ENCODE measurements at places on chromosomes 5 and 9.

DNA sequence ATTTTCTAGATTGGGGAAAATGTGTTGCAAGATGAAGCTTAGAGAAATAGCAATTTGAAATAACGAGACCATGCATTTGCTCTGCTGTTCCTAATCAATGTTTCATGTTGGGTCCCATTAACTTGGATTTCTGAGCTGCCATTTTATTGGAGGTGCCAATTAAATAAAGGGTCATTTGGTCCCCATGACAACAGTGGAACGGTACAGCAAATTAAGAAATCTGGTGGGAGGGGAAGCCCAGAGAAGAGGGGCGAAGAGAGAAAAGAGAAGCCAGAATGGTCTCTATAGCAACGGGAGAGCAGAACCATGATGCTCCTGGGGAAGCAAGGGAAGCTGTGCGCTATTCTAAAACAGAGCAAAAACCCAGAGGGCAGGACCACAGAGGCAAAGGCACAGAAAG, 120.2 kb downstream of the ENTREP1 start:
- DNase-seq, result no peak

DNA sequence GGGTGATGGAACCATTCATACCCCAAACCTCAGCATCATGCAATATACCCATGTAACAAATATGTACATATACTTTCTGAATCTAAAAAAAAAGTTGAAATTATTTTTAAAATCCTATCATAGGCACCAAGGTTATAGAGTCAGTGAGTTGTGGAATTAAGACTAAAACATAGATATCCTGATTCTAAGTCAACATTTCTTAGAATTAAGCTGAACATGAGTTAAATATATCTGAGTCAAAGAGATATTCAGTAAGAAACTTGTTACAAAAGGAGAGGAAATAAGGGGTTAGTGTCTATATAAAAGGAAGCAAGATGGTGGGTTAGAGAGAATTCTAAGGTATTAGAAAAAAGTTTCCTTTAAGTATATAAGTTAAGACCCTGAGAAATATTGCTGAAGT, 89.9 kb downstream of the CCDC192 start:
- DNase-seq, result no peak

GRCh38 chr5:59157068-59157467, 574.2 kb downstream of the RAB3C start:
- DNase-seq, result no peak

DNA sequence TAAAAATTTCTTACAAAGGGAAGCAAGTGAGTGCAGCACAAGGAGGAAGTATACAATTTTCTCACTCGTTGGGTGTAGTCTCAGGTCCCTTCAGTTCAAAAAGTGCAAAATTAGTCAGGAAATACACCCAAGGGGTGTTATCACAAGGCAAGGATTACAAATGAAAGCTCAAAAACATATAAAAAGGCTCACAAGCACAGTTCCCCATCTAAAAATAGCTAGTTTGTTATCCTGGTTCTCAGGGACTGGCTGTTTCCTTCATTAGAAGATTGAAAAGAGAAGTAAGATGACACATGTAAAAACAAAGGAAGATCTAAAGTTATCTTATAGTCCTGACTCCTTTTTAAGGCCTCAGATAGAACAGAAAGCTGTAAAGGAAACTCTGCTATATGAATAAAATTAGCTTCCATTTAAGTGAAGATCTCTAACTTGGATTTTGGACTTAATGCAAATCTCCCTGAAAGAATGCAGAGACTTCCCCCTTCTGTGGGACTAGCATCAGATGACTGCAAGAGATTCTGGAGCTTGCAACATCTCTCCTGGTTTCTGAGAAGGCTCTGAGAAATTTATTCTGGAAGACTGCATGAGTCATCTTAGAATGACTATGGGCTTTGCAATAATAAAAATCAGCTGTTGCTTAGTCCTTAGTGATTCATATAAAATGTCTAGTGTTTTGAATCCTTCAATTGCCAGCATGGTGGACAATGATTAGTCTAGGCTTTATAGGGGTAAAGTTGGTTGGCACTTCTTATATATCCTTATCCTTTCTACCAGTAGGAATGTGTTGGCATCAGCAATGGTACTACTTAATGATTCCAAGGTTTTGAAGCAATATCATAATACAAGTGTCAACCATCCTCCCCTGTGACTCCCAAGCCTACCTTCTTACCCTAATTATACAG, 25.4 kb downstream of the DAB2 start:
- no peak for DNase-seq

DNA sequence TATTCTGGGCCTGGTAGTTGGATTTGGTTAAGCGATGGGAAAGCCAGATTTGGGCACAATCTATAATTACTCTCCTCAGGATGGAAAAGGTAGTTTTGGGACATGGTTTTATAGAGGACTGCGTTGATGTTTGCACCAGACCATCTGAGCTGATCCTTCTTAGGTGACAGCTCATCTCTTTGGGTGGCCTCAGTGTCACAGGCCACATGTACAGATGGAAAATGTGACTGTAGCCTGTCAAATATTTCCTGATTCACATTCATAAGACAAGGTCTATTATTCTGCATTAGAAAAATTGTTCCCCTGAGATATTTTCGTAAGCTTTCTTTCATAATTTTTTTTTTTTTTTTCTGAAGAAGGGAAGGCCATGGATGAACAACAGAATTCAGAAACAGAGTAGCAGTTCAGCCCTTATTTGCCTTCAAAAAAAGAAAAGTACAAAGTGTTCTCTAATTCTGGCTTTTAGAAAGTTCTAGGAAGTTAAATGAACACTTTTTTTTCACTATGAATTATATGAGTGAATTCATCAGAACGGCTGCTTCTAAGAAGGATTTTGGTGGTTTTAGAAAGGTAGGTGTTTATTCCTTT, 81.0 kb downstream of the NNT start:
- no peak for DNase-seq

GRCh38 chr5:133128066-133128465, 76.3 kb downstream of the HSPA4 start:
- no peak for DNase-seq

DNA sequence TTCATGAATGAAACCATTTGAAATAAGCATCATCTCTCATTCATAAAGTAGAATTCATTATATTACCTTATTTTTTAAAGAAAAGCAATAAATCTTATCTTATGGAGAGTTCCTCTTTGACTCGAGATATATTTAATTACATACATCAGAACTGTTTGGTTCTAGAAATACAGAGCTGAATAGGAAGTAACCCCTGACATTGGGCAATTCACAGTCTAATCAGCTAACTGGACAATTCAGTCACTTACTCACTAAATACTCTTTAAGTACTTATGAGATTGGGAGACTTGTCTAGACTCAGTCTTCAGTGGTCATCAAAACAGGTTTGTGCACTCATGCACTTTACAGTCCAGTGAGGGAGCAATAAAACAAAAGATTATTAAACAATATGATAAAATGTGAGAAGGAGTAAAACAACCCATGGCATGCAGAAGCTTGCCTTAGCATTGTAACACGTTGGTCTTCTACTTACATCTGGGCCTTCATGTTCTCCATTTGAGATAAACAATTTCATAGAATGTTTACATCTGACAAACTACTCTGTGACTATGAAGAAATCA, 11.5 kb upstream of the FBXO38 start:
- no peak for DNase-seq

- no peak for DNase-seq
Measured at GRCh38 chr9:81560851-81561732, 128.3 kb downstream of the TLE1 start.

DNA sequence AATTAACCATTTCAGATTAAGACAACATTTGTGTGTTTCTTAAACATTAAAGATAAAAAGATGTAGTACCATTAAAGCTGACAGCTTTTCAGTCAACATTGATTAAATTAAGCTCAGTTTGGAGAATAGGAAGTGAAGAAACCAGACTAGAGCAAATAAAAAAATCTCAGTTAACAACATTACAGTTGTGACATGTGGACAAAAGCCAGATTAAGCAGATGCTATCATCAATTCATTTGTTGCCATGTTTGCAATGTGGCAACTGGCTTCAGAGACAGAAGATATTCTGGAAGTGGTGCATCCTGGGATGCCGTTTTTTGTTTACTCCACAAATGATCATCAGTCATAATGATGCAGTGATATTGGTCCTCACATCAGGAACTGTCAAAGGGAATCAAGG, 70.3 kb upstream of the CNTLN start:
- no peak for DNase-seq

GRCh38 chr9:3478549-3478953, 47.2 kb downstream of the RFX3 start:
- DNase-seq, result no peak

- no peak for DNase-seq
Measured at GRCh38 chr9:20048437-20048836, 259.6 kb upstream of the SLC24A2 start.

DNA sequence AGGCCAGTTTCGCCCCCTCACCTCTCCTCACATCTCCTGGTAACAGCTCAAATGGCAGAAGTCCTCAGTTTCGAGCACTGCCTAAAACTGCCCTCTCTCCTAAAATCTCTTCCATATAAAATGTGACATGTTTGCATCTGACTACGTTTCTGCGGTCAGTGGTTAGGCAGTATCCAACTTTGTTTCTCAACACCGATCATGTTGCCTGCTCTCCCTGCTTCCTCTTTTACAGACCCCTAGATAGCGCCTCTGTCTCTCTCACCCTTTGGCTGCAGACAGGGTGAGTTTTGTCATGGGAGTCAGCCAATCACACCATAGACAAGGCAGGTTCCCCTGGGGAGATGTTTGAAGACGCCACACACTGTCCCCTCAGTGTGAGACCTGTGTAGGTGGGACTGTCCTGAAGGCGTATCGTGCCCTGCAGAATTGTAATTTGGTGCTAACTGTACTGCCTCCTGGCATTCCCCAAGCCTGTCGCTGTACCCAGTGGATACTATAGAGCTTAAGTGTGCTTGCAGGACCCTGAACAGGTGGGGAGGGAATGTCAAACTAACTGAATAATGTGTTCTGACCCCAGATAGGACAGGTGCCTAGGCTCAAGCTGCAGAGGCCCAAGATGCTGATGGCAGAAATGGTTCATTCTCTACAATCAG, 1.1 kb downstream of the HEXB start:
- no peak for DNase-seq

DNA sequence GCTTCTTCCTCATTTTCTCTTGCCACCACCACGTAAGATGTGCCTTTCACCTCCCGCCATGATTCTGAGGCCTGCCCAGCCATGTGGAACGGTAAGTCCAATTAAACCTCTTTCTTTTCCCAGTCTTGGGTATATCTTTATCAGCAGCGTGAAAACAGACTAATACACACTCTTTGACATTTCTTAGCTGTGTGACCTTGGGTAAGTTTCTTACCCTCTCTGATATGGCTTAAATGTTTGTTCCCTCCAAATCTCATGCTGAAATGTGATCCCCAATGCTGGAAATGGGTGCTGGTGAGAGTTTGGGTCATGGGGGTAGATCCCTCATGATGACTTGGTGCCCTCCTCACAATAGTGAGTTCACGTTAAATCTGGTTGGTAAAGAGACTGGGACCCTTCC, 188.8 kb upstream of the IRX4 start:
- DNase-seq, result no peak

DNA sequence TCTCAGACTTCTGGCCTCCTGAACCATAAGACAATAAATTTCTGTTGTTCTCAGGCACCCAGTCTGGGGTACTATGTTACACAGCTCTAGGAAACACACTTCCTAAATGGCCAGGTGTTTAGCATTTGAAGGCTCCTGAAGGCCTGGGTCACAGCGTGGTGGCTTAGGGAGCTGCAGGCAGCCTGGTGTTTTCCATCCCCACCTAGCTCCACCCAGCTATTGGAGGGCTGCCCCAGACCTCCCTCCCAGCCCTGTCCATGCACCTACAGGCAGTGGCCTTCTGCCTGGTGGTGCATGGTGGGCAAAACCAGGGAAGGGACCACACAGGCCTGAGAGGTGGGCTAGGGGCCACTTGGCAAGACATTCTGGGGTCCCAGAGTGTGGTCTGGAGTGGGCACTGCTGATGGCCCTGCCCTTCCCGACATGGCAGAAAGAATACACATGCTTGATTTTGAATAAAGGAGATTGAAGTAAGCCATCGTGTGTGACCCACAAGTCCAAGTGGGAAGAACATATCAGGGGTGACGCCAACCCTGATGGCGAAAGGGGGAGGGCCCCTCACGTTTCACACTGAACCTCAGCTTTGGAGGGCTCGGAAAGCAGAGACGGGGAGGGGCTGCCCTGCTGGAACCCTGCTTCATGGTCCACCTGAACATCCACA, 1.3 kb upstream of the SUSD3 start:
- no peak for DNase-seq

- no peak for DNase-seq
Measured at GRCh38 chr9:120692901-120693699, 21.2 kb downstream of the MEGF9 start.

GRCh38 chr5:18526792-18527405, 892.6 kb downstream of the TAF11L14 start:
- no peak for DNase-seq

DNA sequence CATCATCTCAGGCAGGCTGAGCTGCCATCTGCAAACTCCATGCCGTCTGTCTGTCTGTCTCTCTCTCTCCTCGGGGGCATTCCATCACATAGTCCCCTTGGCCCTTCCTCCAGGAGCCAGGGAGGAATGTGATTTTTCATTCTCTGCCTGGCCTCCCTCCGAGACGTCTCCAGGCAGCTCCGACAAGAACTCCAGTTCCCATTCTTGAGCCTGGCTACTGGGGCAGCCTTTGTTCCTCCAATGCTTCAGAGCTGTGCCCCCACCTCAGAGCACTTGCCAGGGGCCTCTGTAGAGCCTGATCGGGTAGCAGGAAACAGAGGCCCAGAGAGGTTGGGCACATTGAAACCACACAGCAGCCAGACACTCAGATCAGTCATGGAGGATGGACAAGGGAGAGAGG, 74.0 kb downstream of the COL27A1 start:
- peak; percentile 65 for DNase-seq

DNA sequence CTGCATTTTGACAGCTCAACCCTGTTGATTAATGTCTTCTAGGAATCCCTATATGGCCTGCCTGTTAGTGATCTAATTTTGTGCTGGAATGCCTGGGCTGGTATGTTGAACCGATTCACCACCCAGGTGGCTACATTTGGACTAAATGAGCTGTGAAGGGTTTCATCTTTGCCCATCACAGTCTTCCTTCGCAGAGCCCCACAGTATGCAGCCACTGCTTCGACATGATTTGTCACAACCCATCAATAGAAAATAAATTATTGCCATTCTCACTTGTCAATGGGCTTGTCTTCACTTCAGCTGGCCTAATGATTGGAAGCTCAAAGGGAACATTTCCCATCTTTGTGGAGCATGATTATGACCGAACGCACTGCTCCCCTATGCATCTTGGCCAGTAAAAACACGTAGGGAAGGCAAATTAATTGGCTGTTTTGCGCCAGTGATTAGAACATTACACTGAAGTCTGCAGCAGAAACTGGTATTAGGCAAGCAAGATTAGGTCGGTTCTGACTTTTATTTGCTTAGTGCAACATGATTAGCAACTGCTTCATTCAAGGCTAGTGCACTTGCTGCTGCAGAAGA, 408.5 kb downstream of the KIAA0825 start:
- no peak for DNase-seq
